ENCODE measurements at places on chromosomes 4 and X.

DNA sequence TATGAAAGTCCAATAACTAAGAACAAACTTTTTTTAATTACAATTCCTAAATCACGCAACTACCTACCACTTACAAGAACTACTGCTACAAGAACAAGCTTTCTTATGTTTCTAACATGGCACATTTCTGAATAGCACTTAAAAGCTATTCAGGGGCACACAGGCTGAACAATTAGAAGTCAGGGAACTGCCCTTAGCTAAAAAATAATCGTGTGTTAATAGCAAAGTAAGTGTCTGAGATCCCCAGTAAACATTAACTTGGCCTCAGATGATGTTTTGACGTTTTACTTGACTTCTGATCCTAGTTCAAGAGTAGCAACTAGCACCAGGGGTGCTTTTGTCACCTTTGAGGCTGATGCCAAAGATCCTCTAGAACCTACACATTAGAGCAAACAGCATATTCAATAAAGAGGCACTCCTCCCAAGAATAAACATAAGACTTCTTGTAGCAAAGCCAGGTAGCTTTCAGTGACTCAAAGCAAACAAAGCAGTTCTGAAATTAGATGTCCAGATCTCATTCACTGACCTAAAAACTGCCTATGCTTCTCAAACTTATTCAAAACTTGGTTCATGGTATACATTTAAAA, 16.2 kb downstream of the SPOCK3 start:
- DNase-seq = no peak

DNA sequence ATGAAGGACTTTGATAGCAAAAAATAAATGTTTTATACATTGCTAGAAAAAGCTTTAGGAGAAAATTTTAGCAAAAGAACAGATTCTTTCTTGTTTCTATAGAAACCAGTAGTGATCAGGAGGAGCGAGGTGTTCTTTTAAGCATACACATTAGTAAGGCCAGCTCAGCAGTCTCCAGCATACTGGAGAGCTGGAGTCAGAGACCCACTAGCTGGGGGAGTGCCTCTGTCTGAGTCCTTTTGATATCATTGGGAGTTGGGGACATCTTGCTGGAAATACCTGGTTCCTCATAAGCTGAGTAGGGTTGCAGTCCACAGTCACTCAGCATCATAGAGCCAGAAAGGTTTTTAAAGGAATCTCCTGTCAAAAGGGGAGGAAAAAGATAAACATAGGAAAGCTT, 67.4 kb downstream of the AFF2 start:
- no peak for DNase-seq

DNA sequence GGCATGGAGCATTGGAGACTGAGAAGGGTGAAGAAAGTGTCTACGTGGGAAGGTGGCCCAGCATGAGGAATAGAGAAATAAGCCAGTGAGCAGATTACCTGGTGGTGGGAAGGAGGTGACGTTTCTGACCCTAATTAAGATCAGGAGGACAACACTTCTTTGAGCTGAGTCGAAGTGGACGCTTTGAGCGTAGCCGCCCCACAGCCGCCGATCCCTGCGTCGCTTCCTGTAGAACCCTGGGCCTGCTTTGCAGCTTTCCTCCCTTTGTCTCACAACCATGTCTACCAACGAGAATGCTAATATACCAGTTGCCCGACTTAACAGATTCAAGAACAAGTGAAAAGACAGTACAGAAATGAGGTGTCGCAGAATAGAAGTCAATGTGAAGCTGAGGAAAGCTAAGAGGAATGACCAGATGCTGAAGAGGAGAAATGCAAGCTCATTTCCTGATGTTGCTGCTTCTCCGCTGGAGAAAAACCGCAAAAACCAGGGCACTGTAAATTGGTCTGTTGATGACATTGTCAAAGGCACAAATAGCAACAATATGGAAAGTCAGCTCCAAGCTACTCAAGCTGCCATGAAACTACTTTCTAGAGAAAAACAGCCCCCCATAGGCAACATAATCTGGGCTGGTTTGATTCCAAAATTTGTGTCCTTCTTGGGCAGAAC, 6.4 kb upstream of the ANTXR2 start:
- no peak for DNase-seq

DNA sequence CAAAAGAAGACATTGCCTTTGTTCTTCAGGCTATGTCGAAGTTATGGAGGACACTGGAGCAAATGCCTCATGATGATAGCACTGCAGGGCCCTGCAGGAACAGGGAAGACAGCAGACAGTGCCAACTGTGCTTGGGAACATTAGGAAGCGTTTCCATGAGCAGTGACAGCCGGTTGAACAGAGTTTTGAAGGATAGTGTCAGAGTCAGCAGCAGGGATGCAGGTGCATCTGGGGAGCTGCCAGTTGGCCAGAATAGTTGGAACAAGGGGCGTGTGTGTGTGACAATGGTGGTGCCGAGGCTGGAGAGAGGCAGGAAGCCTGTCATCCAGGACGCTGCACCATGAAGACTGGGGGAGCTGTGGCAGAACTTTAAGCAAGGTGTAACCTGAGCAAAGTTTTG, 88.6 kb downstream of the SHROOM3 start:
- DNase-seq = no peak

DNA sequence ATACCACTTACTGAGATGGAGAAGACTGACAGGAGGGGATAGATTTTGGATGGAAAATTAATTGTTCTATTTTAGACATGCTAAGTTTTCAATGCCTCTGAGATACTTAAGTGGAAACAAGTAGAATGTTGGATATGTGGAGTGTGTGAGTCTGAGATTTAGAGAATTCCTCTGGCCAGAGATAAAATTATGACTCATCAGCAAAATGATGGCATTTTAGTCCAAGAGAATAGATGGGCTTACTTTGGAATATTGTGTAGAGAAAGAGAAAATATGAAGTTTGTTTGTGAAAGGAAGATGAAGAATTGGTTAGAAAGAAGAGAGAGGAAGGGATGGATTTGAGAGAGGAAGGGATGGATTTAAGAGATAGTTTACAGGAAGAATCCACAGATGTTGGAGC, 108.6 kb upstream of the PPP1R2C start:
- no peak for DNase-seq
